ENCODE measurements at places on chromosomes 7 and 10.

DNA sequence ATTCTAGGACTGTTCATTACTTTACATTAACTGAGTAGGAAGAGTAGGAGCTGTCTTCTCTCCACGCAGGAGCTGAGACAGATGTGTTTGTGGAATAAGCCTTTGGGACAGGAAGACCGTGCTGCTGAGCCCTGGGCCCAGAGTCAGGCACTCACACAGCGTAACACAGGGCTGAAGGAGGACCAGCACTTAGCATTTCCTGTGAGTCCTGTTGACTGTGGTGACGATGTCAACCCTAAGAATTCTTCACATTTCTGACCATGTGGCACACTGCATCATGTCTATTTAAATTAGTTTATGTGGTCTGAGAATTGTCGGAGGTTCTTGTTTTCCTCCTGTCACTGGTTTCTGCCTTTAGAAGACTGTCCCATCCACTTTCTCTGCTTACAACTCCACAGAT is 117.2 kb downstream of the PIP4K2A start:
- DNase-seq, result no peak

- no peak for DNase-seq
Measured at GRCh38 chr7:88104732-88105131, 115.1 kb downstream of the SRI start.

DNA sequence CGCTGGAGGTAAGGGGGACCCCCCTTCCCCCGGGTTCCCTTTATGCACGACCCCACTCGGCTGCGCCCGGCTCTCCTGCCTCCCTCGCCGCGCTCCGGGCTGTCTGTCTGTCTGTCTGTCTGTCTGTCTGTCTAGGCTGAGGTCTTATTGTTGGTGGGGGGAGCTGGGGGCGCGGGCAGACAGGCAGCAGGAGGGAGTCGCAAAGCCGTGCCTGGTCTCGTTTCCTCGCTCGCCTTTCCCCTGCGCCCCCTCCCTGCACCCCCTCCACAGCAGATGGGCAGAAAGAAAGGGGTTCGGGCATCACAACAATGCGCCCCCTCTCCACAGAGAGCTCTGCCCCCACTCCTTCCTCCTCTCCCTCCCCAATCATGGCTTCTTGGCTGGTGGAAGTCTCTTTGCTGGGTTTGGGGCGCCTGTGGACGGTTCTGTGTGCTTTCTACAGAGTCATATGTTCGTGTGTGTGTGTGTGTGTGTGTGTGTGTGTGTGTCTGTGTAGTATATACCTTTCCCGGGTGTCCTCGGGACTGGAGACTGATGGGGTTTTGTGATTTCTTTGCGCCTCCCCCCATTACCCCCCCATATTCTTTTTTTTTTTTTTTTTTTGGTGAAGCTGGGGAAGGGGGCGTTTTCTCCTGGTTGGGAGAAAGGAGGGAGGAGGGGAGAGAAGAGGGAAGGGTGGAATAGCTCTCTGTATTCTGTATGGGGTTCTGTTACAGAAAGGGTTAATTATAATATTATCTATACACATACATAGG is 1.9 kb downstream of the AUTS2 start:
- peak; percentile 21 for DNase-seq

DNA sequence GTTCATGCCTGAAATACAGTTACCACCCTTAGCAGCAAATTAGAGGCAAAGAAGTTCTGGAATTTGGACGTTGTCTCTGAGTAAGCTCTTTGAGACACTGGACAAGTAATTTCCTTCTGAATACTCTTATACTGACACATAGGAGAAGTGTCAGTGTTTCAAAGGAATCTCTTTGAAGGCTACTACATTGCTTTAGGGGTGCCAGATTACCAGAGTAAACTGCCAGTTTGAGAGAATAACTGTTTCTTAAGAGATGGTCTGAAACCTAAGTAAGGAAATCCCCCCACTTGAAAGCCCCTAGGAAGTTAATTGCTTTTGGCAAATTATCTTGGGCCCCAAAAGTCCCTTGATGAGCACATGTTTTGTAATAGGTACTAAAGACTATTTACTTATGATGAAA is 3.4 kb downstream of the FAS start:
- no peak for DNase-seq

GRCh38 chr10:132904181-132904813 is 38.1 kb downstream of the CFAP46 start:
- DNase-seq, result no peak

DNA sequence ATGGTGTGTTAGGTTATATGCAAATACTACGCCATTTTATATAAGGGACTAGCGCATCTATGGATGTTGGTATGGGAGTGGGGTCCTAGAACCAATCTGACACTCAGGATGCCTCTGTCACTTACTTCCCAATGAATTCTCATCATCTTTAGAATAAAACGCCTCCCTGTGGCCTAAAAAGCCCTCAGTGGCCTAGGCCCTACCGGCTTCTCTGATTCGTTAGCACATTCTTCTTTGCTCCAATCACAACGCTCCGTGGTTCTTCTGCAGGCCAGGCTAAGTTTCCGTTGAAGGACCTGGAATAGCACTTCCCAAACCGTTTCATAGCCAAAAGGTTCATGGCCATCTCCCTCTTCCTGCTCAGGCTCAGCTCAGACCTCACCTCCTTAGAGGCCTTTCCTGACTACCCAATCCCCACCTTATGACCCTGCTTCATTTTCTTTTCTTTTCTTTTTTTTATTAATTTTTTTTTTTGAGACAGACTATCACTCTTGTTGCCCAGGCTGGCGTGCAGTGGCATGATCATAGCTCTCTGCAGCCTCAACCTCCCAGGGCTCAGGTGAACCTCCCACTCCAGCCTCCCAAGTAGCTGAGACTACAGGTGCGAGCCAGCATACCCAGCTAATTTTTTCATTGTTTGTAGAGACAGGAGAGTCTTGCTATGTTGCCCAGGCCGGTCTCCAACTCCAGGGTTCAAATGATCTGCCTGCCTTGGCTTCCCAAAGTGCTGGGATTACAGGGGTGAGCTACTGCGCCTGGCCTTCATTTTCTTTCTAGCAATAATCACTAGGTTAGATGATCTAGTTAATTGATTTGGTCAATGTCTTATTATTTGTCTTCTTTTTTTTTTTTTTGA is 24.5 kb upstream of the YWHAG start:
- DNase-seq, result no peak

- DNase-seq, result no peak
Measured at GRCh38 chr10:124728830-124729661, 15.1 kb downstream of the FAM53B start.

DNA sequence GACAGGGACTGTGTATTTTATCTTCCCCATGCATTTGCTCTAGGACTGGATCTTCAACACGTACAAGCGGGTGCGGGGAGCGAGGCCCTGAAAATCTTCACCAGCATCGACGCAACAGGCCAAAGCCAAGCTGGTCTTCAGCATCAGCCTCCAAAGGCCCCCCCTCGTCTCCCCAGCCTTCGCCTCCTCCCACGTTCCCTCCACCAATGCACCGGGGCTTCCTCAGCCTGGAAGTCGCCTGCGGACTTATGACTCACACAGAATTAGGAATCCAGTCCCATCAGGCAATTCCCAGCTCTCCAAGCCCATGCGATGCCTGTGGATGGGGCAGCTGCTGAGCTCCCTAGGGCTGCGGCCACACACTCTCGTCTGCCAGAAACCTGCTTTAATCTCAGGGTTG is 36.3 kb upstream of the RNF32 start:
- no peak for DNase-seq

- no peak for DNase-seq
Measured at GRCh38 chr10:48496831-48497779, 107.8 kb downstream of the ARHGAP22 start.

GRCh38 chr7:44858161-44858560 is 10.3 kb upstream of the H2AZ2 start:
- DNase-seq, result no peak

Data from amygdala (tissue), 56 donors.